ENCODE measurements at places on chromosomes 13 and 19. TPM values are rescaled to one million over a fixed set of nuclear protein-coding genes. Genes with fewer than 3 reads are reported as not detected.

PNMA8C gene
- 23.7 TPM for total RNA-seq

ZNF599 gene
- total RNA-seq: 8.9 TPM

CCDC194 gene
- not detected for total RNA-seq

LIM2 gene
- total RNA-seq: not detected

IQCN gene
- total RNA-seq: 1.3 TPM

THAP8 gene
- total RNA-seq: 13.0 TPM

GGN gene
- total RNA-seq: 0.85 TPM

ZNF763 gene
- total RNA-seq: 8.7 TPM

TNNI3 gene
- 3.2 TPM for total RNA-seq

KXD1 gene
- 75.7 TPM for total RNA-seq

GAS6 gene
- 3.7 TPM for total RNA-seq

FGF21 gene
- total RNA-seq: not detected

APOC4 gene
- total RNA-seq: not detected

TBXA2R gene
- 0.59 TPM for total RNA-seq

LAIR2 gene
- total RNA-seq: not detected

ZNF578 gene
- 0.22 TPM for total RNA-seq

ZIM2 gene
- 0.13 TPM for total RNA-seq

SAMD1 gene
- total RNA-seq: 14.1 TPM

GIPC1 gene
- total RNA-seq: 35.0 TPM

SPRED3 gene
- 7.6 TPM for total RNA-seq

WASF3 gene
- 1.4 TPM for total RNA-seq

Data from motor neuron (in vitro differentiated cells).